ENCODE measurements at places on chromosomes 16 and 17.
A peak's percentile ranks its signal among the peaks of the same experiment; 100 is the strongest.

GRCh38 chr16:11384184-11384955, 39.1 kb downstream of the RMI2 start:
- no peak for DNase-seq

DNA sequence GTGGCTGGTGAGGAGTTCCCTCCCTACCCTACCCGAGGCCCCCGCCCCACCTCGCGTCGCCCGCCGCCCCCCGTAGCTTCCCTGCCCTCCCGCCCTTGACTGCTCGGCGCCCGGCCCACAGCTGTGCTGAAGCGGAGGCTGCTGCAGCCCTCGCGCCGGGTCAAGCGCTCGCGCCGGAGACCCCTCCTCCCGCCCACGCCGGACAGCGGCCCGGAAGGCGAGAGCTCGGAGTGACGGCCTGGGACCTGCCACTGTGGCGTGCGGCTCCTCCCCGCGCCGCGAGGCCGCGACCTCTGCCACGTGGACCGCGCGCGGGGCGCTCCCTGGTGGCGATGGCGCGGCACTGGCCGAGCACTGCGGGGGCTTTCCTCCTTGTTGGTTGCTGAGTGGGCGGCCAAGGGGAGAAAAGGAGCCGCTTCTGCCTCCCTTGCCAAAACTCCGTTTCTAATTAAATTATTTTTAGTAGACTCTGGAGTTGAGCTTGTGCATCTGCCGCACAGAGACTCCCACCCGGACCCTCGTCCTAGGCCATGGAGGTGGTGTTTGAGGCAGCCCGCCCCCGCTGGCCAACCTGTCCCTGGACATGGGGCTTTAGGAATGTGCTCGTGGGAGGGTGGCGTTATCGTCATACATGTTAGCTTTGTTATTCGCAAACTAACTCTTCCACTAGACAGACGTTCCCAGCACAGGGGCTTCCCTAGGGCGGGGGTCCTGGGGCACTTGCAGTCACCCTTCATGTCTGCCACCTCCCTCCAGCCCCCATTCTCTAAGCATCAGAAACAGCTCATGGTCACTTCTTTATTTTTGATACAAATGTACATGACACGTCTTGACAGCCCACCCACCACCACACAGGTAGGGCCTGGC, 4.4 kb downstream of the TP53I13 start:
- DNase-seq: no peak

DNA sequence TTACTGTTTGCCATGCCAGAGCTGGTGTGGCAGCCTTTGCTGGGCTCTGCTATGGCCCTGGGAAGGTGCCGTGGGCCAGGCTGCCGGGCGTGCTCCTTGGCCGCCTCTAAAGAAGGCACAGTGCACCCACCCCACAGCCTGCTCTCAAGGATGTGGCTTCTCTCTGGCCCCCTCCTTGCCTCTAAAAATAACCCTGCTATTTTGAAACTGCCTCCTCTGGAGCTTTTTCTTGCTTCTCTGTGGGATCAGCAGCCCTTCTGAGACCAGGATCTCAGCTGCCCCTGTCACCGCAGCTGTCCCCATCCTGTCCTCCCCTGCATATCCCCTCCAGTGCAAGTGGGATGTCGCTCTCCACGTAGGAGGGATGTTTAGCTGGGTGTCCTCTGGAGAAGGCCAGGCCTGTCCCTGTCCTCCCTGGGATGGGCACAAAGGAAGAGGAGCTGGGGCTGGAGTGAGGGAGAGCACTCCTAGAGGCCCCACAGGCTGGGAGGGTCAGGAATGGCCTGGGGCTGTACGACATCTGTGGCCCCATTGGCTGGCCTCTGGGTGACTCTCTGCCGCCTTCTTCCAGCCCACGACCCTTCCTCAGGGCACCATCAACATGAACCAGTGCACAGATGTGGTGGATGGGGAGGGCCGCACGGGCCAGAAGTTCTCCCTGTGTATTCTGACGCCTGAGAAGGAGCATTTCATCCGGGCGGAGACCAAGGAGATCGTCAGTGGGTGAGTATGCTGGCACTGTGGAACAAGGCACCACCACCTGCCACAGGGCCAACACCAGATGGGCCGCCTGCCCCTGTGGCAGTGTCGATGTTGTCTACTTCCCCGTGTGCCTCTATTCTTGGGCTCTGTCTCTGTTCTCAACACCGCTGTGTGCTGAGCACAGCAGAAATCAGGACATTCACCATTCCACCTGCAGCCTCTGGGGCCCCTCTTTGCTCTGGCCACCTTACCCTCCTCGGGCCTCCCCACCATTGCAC, 79.7 kb downstream of the PLD6 start:
- DNase-seq: no peak

GRCh38 chr17:82088838-82089722, 9.0 kb downstream of the FASN start:
- no peak for DNase-seq

- no peak for DNase-seq
Measured at GRCh38 chr17:43015579-43015978, 6.6 kb downstream of the VAT1 start.

DNA sequence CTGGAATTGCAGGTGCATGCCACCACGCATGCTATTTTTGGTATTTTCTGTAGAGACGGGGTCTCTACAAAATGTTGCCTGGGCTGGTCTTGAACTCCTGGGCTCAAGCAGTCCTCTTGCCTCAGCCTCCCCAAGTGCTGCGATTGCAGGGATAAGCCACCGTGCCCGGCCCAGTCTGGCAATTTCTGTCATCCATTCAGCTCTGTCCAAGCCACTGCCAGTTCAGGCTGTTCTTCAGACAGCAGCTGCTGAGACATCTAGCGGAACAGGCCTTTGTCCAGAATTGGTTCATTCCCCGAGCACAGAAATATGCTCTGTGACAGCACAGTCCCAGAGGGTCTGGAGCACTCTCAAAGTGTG, 5.4 kb downstream of the SLC47A1 start:
- no peak for DNase-seq

GRCh38 chr16:10936272-10936984, 5.8 kb downstream of the DEXI start:
- no peak for DNase-seq

DNA sequence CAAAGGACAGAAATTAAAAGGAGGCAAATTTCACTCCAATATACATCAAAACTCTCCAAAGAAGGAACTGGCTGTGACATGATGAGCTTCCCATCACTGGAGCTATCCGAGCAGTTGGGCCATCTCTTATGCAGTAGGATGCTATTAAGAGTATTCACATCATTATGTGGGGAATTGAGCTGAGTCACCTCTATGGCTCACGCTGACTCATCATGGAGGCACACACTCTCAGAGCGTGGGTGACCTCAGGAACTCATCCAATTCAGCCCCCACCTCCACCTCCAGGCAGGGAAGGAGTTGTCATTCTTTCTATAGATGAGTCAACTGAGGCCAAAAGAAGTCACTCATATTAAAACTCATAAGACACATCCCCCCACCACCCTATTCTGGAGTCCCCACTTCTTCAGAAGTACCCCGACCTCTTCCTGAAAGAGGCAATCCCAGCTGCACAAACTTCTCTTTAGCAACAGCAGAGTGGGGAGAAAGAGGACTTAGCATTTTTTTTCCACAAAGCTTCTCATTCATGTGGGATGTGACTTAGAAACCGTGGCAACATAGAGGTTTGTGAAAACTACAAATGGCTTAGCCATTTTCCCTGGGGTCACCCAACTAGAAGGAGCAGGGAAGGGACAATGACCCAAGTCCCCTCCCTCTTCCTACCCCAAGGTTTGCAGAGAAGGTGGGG, 32.5 kb downstream of the ABCC12 start:
- DNase-seq: peak; percentile 79

DNA sequence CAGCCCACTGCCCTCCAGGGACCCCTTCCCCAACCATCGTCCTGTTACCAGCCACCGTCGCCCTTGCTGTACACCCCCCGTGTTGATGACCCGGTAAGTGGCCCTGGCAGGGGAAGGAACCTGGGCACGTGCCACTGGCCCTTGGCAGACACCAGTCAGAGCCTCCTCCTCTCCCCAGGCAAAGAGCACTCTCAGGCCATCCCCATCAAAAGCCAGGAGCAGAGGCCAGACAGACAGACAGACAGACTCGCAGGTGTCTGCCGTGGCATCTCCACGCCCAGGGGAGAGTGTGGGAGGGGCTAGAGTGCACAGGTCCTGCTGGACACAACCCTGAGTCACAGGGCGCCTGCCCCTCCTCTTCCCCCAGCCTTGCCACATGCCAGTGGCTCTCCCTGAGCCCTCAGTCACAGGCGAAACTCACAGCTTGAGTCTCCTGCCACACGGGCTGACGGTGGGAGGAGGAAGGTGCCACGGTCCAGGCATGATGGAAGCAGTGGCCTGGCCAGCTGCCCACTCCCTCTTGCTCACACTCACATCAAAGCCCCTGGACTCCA, 7.8 kb downstream of the CLCN7 start:
- DNase-seq: no peak

DNA sequence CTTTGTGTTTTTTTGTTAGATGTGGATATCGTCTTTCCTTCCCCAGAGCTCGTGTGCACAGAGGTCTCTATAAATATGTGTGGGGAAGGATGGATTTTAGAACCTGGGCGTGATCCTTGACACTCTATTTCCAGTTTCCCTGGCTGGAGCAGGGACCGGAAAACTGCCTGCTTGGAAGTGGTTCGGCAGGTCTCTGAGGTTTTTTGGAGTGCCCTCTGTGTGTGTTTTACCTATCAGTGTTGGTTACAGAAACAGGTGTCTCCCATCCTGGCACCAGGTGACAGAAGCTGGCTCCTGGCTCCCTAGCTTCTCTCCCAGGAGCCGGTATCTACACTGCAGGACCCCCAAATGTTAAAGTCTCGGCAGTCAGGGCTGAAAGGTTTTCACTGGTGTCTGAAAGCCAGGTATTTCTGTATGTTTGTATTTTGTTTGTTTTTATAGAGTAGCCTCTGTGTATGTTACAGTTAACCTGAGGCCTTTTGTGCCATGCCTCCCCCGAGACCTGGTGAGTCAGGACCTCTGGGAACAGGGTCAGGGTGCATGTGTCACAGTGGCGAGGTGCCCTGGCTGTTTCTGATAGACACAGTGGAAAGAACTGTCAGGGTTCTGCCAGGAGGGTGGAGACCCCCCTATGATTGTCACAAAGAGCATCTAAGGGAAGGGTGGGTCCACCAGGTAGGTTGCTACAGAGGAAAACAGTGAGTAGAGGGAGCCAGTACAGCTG, 31.3 kb downstream of the ZC3H18 start:
- no peak for DNase-seq

- no peak for DNase-seq
Measured at GRCh38 chr17:37065486-37066321, 117.0 kb downstream of the AATF start.

- DNase-seq: no peak
Measured at GRCh38 chr16:53973021-53973420, 269.1 kb downstream of the FTO start.

DNA sequence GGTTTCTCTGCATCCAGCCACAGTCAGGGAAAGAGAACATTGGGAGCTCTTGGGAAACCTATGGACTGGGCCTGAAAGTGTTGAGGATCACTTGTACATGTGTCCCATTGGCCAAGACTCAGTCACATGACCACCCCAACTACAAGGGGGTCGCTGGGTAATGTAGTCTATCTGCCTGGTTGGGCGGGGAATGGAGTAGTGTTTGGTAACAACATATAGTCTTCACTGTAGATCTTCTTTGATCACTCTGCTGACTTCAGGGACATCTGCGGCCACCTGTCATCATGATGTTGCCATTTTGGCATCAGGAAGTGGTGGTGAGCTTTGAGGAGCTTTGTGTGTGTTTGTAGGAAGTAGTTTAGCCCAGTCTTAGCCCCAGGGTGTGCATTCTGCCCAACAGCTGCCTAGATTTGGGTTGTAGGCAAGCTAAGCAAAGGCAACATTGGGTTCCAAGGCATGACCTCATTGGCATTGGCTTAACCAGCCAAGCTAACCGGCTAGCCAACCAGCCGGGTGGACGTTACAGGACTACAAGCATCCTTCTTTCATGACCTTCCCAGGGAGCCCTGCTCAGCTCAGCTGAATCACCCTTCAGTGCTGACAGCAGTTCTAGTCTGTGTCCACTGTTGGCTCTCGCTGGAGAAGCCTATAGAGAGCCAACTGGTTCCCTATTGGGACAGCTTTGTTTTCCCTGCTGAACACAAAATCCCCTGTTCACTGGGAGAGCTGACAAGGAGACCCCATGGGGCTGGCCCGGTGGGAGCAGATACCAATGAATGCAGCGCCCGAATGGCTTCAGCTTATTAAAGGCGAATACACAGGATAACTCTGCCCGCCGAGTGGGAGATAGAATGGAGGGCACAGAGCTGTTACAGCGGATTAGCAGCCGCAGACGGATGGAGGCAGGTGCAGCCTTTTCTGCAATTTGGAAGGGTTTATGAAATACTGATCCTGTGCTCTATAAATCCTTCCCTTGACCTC, 178.6 kb downstream of the NTN1 start:
- DNase-seq: no peak

DNA sequence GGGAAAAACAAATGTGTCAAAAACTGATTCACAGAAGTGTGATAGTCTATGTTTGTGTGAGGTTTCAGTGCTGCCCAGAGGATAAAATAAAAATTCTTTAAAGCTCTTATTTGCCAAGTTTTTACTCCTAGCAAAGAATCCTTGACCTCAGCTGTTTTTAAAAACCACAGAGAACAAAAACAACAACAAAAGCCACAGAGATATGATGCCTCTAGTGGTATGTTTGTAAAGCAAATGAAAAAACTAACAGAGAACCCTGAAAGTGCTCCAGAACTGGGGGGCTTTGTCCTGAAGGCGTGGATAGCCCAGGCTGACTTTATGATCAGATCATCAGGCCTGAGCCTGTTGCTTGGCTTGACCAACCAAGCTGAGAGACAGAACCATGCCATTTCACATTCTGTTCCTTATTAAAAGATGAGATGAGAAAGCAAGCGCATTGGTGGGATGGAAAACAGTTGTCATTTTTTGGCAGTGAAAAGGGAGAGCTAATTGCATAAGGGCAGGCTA, 411.0 kb downstream of the CPPED1 start:
- DNase-seq: no peak

DNA sequence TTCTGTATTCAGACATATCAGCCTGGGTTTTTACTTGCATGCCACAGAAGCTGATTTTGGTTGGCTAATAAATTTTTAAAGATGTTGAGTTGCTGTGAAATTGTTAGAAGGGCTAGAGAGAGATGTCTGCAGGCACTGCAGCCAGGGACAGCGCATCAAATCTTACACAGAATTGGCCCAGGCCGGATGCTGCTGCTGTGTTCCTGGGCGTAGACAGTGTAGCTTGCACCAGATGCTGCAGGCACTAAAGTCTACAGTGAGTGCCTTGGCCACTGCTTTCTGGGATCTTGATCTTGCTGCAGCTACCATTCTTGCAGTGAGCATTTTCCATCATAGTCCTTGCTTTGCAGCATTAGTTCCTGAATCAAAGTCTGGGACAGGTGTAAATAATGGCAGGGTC, 169.9 kb downstream of the SPECC1 start:
- no peak for DNase-seq

DNA sequence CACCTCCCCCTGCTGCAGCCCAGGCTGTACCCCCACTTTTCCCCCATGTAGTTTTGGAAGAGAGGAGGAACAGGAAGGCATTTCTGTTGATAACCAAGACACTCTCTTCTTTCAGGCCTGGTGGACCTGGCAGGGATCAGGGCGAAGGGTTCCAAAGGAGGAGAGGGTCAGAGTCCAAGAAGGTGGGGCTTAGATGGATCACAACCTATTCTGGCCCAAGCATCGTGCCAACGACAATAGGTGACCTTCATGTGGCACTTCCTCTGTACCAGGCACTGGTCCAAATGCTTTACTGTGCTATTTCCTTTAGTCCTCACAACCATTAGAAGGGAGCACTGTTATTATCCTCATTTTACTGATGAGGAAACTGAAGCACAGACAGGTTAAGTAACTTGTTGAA, 84.3 kb downstream of the TMEM132E start:
- no peak for DNase-seq

GRCh38 chr17:74777901-74778515, 1.9 kb upstream of the NAT9 start:
- no peak for DNase-seq

GRCh38 chr16:27174007-27174406, 29.3 kb upstream of the KDM8 start:
- no peak for DNase-seq

Measured in T1000 (cell line).